Dermis microvascular lymphatic vessel endothelial cell (primary cell): ENCODE measurements at places on chromosomes 7 and 10. TPM values are rescaled to one million over a fixed set of nuclear protein-coding genes. Genes with fewer than 3 reads are reported as not detected.

The AS3MT gene
- 0.64 and 0.76 TPM in 2 replicates for total RNA-seq

The PIP gene
- not detected in 2 replicates for total RNA-seq

The FAM25A gene
- total RNA-seq: not detected in 2 replicates

The ANKRD1 gene
- 321 and 371 TPM in 2 replicates for total RNA-seq

The STAMBPL1 gene
- total RNA-seq: 0.25 and 0.26 TPM in 2 replicates

The CALHM1 gene
- not detected in 2 replicates for total RNA-seq

The CTAGE4 gene
- total RNA-seq: 0.13 TPM in 1 of 2 replicates, not detected in the other

The GALNT11 gene
- total RNA-seq: 28.1 and 41.8 TPM in 2 replicates

The ANLN gene
- 14.4 and 36.1 TPM in 2 replicates for total RNA-seq

The FAM25C gene
- not detected in 2 replicates for total RNA-seq

The OR9A2 gene
- not detected in 2 replicates for total RNA-seq

The PDZD7 gene
- 0.25 and 0.51 TPM in 2 replicates for total RNA-seq

The MMP21 gene
- 0.13 and 0.51 TPM in 2 replicates for total RNA-seq

The SHTN1 gene
- 1.5 and 2.1 TPM in 2 replicates for total RNA-seq

The DRGX gene
- not detected in 2 replicates for total RNA-seq

The SKIDA1 gene
- total RNA-seq: 1.9 and 3.8 TPM in 2 replicates

The SPDYE1 gene
- not detected in 2 replicates for total RNA-seq

The MMRN2 gene
- 82.2 and 108 TPM in 2 replicates for total RNA-seq

The IFIT2 gene
- total RNA-seq: 6.5 and 27.3 TPM in 2 replicates

The BZW2 gene
- total RNA-seq: 66.8 and 78.4 TPM in 2 replicates

The ACTR3C gene
- 4.7 and 7.1 TPM in 2 replicates for total RNA-seq

The TMEM140 gene
- total RNA-seq: 18.5 and 49.4 TPM in 2 replicates

The HMX2 gene
- not detected in 2 replicates for total RNA-seq

The AGAP6 gene
- 1.2 and 2.5 TPM in 2 replicates for total RNA-seq

The SORBS1 gene
- total RNA-seq: 0.77 and 2.4 TPM in 2 replicates

The CDK6 gene
- 37.0 and 50.3 TPM in 2 replicates for total RNA-seq

The DPYSL4 gene
- total RNA-seq: 5.6 and 5.8 TPM in 2 replicates

The MLXIPL gene
- not detected in 2 replicates for total RNA-seq

The SPAG6 gene
- not detected in 2 replicates for total RNA-seq

The CCL26 gene
- total RNA-seq: not detected in 2 replicates

The HOXA11 gene
- total RNA-seq: 0.13 TPM in 2 replicates

The PCBD1 gene
- total RNA-seq: 53.9 and 55.3 TPM in 2 replicates

The AZGP1 gene
- total RNA-seq: not detected in 2 replicates

The ANK3 gene
- total RNA-seq: 0.51 and 0.77 TPM in 2 replicates

The TMEM26 gene
- total RNA-seq: not detected in 2 replicates

The FAM180A gene
- not detected in 2 replicates for total RNA-seq

The SFTPA1 gene
- total RNA-seq: not detected in 2 replicates

The RPEL1 gene
- total RNA-seq: 0.13 TPM in 2 replicates

The TUBB8 gene
- under 0.01 TPM in 1 of 2 replicates, not detected in the other for total RNA-seq

The IQUB gene
- 0.13 TPM in 2 replicates for total RNA-seq

The DOCK1 gene
- total RNA-seq: 69.3 and 84.5 TPM in 2 replicates

The LRRC61 gene
- total RNA-seq: 3.7 and 4.8 TPM in 2 replicates

The PTPRN2 gene
- total RNA-seq: 2.4 and 3.4 TPM in 2 replicates

The ZNF804B gene
- total RNA-seq: not detected in 2 replicates

The MCM10 gene
- 4.6 and 9.6 TPM in 2 replicates for total RNA-seq

The GTF2IRD1 gene
- total RNA-seq: 4.1 and 6.8 TPM in 2 replicates

The CACNB2 gene
- total RNA-seq: under 0.01 TPM in 1 of 2 replicates, not detected in the other

The FGFBP3 gene
- total RNA-seq: 0.13 and 0.51 TPM in 2 replicates

The PLCE1 gene
- total RNA-seq: 1.0 and 6.7 TPM in 2 replicates

The MYOZ1 gene
- not detected in 2 replicates for total RNA-seq
